ENCODE measurements at places on chromosomes 3 and 15.

- DNase-seq: no peak
These were observed 17.9 kb downstream of the HRH1 start for GRCh38 chr3:11172096-11172690.

GRCh38 chr3:103825586-103825985 lies 1390.8 kb downstream of the ZPLD1 start:
- no peak for DNase-seq

- no peak for DNase-seq
These were observed 78.8 kb downstream of the SOX2 start for GRCh38 chr3:181790561-181790960.

DNA sequence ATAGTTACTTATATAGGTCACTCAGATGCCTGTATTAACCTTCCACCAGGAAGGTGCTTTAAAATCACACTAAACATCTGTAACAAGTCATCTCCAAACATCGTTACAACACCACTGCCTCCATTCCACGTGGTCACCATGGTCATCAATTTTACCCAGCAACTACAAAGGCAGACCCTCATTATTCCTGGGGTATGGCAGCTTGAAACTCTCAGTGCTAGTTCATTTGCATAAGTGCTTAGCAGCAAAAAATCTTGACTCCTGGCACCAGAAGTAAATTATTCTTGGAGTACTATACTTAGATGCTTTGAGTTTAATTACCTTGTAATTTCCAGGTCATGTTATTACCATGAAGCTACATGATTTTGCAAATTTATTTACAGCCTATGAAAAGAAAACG lies 250.6 kb downstream of the KBTBD8 start:
- no peak for DNase-seq

- no peak for DNase-seq
These were observed 99.5 kb downstream of the APBA2 start for GRCh38 chr15:28985316-28985645.

- no peak for DNase-seq
These were observed 1.1 kb downstream of the NFKBIZ start for GRCh38 chr3:101850246-101851051.

All from stimulated activated CD8-positive, alpha-beta memory T cell treated with anti-CD3 and anti-CD28 coated beads, Interleukin-12 subunit alpha, Interleukin-12 subunit beta, amount 100 ng/mL, for 1 hour (primary cell).